Femur (tissue), 1 donor: ENCODE measurements at places on chromosomes 4 and X.

DNA sequence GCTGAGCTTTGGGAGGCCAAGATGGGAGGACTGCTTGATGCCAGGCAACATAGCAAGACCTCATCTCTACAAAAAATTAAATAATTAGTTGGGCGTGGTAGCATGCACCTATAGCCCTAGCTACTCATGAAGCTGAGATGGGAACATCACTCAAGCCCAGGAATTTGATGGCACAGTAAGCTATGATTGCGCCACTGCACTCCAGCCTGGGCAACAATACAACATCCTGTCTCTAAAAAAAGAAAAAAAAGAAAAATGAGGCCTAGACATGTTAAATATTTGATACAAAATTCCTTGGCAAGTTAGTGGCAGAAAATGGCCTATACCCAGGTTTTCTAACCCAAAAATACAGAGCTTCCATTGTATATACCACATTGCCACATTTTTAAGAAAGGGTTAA lies 88.1 kb upstream of the MAB21L2 start:
- DNase-seq: no peak

GRCh38 chrX:72045141-72045540 lies 86.6 kb downstream of the RTL5 start:
- DNase-seq: peak; percentile 39

DNA sequence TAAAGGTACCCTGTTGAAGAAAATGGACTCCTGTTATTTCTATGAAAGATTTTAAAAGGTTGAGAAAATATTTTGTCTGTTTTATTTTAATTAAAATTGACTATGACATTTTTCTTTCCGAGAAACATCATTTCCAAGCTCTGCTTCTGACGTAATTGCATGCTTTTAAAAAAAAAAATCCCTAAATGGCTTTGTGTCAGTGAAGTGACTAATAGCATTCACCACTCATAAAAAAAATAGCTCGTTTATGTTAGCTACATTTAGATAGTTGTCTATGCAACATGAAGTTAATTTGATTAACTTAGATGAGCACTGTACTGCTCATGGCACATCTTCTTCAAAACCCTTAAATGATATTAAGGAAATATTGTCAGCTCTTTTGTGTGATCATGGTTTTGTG lies 105.1 kb upstream of the KLHL13 start:
- DNase-seq: no peak

GRCh38 chr4:184792950-184793555 lies 32.7 kb downstream of the ACSL1 start:
- no peak for DNase-seq

- no peak for DNase-seq
These were observed 213.5 kb downstream of the CBR4 start for GRCh38 chr4:168796362-168797106.

- DNase-seq: peak; percentile 66
These were observed 57.1 kb upstream of the NKX1-1 start for GRCh38 chr4:1463088-1463926.

- no peak for DNase-seq
These were observed 38.2 kb downstream of the FAM114A1 start for GRCh38 chr4:38905652-38906385.
